Hematopoietic multipotent progenitor cell treated with erythropoietin and hydrocortisone succinate and interleukin-3 and kit ligand, for 8 days (in vitro differentiated cells): ENCODE measurements at places on chromosomes 4 and X.

- DNase-seq, result no peak
Measured at GRCh38 chr4:1866189-1866661, 5.0 kb upstream of the NSD2 start.

DNA sequence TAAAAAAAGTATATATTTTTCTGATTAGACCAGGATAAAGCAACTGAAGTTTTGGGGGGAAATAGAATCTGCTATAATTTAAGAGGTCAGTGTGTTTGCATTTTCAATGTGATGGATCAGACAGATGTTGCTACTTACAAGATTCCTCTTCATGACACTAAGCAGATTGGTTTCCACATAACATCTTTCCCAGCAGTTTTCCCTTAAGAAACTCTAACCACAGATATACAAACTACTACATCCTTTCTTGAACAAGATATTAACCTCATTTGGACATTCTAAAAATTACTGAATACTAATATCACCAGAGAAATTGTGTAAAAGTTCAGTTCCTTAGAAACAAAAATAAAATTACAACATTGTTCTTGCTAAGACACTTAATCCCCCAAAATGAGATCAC, 106.7 kb upstream of the GUCY1A1 start:
- no peak for DNase-seq

DNA sequence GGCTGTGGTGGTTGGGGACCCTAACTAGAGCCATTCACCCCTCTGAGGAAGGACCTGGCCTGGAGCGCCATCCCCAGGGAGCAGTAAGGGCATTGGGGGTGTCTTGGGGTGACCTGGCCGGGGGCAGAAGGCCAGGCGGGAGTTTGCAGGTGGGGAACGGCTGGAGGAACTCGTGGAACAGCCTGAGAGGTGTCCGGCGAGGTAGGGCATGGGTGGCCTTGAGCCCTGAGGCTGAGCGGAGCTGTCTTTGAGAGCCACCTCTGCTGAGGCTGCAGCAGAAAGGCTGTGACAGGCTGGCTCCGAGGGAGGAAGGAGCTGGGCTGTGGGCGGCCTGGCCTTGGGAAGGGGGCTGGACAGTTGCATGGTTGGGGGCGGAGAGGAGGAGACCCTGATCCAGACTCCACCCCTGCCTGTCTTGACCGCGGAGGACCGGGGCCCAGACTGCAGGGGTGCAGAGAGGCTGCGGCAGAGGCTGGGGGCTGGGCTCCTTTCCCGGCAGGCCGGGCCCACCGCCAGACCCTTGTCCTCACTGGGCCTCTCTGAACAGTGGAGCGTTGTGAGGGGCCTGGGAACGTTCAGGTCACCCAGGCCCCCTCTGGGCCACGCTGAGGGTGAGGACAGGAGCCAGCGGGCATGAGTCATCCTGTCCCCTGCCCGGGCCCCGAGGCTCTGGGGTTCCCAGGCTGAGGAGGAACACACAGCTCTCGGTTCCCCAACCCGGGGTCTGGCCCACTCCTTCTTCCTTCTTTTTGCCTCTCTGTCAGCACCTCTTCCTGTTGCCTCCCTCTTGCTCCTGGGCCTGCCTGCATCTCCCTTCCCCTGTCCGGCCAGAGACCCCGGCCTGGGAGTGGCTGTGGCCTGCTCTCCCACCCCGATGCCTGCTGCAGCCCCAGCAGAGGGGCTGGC, 8.1 kb downstream of the SH3BP2 start:
- DNase-seq, result peak; percentile 26

DNA sequence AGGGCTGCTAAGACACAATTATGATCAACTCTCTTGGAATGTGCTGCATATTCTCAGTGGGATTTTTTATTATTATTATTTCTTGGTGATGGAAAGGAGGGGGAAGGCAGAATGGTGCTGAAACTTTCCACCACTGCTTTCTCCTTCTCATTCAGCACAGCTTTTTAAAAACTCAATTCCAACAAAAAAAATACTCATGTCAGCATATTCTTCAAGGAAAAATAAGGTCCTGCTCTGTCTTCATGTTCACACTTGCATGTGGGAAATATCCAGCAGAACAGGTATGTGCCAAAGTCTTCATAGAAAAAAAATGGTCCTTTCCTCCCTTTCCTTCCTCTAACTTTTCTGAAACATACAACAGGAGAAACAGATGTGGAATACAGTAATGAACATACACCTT, 144.0 kb upstream of the ADAMTS3 start:
- DNase-seq, result no peak

DNA sequence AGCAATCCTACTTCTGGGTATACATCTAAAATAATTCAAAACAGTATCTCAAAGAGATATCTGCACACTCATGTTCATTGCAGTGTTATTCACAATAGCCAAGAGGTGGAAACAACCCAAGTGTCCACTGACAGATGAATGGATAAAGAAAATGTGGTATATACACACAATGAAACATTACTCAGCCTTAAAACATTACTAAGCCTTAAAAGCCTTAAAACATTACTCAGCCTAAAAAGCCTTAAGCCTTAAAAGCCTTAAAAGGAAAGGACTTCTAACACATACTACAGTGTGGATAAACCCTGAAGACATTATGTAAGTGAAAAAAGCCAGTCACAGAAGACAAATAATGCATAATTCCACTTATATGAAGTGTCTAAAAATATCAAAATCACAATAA, 40.3 kb upstream of the TFDP3 start:
- no peak for DNase-seq

DNA sequence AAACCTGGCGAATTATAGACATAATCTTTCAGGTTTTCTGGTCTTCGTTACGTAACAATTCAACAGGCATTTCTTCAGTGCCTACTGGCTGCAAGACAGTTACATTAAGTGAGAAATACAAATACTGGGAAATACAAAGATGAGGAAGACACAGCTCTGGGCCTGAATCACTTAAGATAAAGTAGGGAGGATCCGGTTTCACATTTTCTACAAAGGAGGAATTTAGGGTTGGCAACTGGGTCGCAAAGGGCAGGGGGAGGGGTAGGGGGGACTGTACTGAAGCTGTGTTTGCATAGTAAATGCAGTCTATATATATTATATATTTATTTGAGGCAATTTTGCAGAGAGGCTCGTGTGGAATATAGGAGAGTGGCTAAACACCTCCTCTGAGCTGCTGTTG, 107.4 kb downstream of the MAML3 start:
- DNase-seq, result peak; percentile 42

DNA sequence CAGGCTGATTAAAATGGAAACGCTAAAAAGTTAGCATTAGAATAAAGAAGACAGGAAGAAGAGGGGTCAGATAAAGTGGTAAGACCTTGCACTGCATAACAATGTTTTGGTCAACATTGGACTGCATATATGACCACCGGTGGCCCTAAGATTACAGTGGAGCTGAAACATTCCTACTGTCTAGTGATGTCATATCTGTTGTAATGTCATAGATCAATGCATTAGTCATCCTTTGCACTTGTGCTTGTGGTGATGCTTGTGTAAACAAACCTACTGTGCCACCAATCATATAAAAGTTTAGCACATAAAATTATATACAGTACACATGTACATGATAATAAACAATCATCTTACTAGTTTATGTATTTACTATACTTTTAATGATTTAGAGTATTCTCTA, 73.0 kb downstream of the TMEM165 start:
- DNase-seq, result no peak
